Transverse colon (tissue), 4 donors: ENCODE measurements at places on chromosomes 5 and 9. TPM values are rescaled to one million over a fixed set of nuclear protein-coding genes. Genes with fewer than 3 reads are reported as not detected.
A peak's percentile ranks its signal among the peaks of the same experiment; 100 is the strongest.

DNA sequence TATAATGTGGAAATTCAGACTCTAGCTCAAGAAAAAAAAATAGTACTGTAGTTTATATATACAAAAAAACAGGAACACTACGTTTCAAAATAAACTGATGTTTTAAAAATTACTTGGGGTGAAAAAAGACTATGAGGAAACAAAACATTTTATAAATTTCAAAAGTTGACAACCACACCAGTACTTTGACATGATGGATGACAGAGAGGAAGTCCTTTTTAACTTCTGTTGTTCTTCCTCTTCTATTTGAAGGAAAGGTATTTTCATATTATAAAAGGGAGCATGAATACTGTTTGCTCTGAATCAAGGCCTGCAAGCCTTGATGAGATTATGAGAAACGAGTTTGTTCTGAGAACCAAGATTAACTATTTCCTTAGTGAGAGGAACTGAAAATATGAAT is 456.9 kb downstream of the TAF11L14 start:
- no peaks in the 10 kb centered on the region for H3K27me3 ChIP-seq
- DNase-seq = no peak
- H3K27ac ChIP-seq = no peak overlapping the region
- H3K36me3 ChIP-seq = no peaks in the 10 kb centered on the region
- H3K4me1 ChIP-seq = no peaks in the 10 kb centered on the region

DNA sequence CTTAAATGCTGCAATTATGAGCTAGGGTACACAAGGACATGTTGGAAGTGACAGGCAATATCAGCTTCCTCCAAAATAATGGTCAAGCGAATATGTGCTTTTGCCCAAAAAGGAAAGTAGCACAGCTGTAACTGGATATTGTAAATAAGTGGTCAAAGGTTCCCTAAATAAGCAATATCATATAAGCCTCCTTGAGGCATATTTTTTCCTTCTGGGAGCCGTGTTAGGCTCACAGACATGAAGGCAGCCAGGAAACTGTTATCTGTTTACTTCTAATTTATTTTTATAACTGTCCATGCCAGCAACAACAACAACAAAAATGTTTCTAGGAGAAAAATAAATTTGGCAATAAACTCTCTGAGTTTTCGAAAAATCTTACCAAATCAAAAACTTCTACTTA is 648.3 kb downstream of the PDE4D start:
- peaks cover 53% of the 10 kb centered on the region for H3K4me1 ChIP-seq
- H3K27ac ChIP-seq = peak overlapping the region; percentile 68
- no peaks in the 10 kb centered on the region for H3K36me3 ChIP-seq
- no peak for DNase-seq

DNA sequence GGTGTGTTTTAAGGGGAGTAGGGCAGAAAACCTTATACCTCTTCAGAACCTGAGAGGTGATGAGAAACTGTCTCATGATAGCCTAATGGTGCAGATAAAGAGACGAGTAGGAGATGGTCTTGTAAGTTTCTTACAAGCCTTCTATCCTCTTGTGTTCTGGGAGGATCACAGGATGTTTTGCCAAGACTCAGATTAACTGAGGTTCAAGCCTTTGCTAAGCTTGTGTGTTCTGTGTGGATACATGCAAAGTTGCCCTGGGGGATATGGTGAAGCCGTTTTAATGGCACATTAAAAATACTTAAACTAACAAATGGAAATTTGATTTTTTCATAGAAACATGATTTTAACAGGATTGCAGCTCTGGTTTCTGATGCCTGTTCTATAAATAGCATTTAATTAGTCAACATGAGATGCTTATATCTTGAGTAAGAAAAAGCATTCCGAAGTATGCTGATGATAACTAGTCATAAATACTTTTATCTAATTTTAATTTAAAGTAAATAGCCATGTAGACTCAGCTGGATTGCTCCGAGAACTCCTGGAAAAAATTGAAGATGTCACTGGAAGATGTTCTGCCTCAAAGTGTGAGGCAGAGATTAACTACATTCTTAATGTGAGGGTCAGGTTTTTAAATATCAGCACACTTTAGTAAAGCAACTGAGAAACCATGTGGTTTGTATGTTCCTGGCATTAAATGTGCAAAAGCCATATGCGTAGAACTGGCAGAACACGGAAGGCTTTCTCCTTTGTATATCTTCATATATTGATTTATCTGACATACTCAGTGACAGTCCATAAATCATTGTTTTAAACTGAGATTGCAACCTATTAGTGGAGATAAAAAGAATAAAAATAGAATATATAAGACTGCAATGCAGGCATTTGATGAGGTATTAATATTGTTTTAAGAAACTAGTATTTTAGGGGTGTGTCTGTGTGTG is 53.7 kb downstream of the IPO11 start:
- no peak overlapping the region for H3K4me3 ChIP-seq
- H3K36me3 ChIP-seq = peaks cover 8% of the 10 kb centered on the region
- no peaks in the 10 kb centered on the region for H3K4me1 ChIP-seq
- H3K27me3 ChIP-seq = no peaks in the 10 kb centered on the region
- no peak for DNase-seq

- DNase-seq = no peak
- no peak overlapping the region for H3K27ac ChIP-seq
- H3K27me3 ChIP-seq = no peaks in the 10 kb centered on the region
- no peaks in the 10 kb centered on the region for H3K36me3 ChIP-seq
- H3K4me3 ChIP-seq = no peak overlapping the region
Observed at GRCh38 chr9:123609844-123610243, 253.8 kb downstream of the CRB2 start.

- H3K4me1 ChIP-seq = peaks cover 39% of the 10 kb centered on the region
- no peak for DNase-seq
- no peak overlapping the region for H3K27ac ChIP-seq
- H3K36me3 ChIP-seq = no peaks in the 10 kb centered on the region
Observed at GRCh38 chr5:134097211-134097749, 17.2 kb upstream of the TCF7 start.

DNA sequence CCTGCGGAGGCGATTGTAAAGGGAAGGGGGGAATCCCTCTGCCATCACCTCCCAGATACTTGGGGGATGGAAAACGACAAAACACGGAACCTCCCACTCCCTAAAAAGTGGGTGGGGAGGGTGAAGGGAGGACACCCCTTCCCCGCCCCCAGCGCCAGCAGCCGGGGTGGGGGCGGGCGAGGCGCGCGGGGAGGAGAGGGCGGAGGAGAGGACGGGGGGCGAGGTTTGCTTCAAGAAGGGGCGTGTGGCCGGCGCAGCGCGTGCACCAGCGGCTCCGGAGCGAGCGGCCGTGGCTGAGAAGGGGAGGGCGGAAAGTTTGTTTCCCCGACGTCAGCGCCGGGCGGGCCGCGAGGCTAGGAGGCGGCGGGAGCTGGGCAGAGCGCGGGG is at the start of gene PRRX2:
Gene PRRX2, plus strand, starts transcription at position 259 of the 387 bp plus-strand sequence. CDS start 221 bp downstream, outside the sequence.
- DNase-seq = no peak
- no peak within 1 kb of the TSS for H3K27ac ChIP-seq
- peaks cover 60% of the 10 kb centered on the region for H3K27me3 ChIP-seq
- H3K4me1 ChIP-seq = peaks cover 10% of the 10 kb centered on the region

GRCh38 chr9:121071756-121072421 is 2.9 kb upstream of the CNTRL start:
- H3K4me1 ChIP-seq = peaks cover 5% of the 10 kb centered on the region
- H3K27ac ChIP-seq = peak overlapping the region; percentile 42
- no peak for DNase-seq
- no peak overlapping the region for H3K4me3 ChIP-seq
- H3K36me3 ChIP-seq = no peaks in the 10 kb centered on the region
- H3K27me3 ChIP-seq = no peaks in the 10 kb centered on the region

DNA sequence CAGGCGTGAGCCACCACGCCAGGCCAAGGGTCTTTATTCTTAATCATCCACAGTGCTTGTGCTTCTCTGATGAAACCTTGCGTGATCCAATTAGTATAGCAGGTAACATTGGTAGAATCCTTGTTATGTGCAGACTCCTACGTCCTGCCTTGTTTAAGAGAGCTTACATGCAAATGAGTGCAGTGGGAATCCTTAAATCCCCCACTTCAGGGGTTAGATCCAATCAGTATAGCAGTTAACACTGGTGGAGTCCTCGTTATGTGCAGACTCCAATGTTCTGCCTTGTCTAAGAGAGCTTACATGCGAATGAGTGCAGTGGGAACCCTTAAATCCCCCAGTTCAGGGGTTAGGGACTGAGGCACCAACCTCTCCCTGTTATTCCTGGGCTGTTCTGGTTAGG is 193.4 kb downstream of the SEMA6A start:
- no peak for DNase-seq
- no peak overlapping the region for H3K27ac ChIP-seq
- no peak overlapping the region for H3K4me3 ChIP-seq
- no peaks in the 10 kb centered on the region for H3K4me1 ChIP-seq
- H3K36me3 ChIP-seq = no peaks in the 10 kb centered on the region

GRCh38 chr5:68409259-68409658 is 193.7 kb downstream of the PIK3R1 start:
- no peaks in the 10 kb centered on the region for H3K36me3 ChIP-seq
- no peak overlapping the region for H3K27ac ChIP-seq
- no peaks in the 10 kb centered on the region for H3K27me3 ChIP-seq

- H3K4me3 ChIP-seq = no peak overlapping the region
- peak overlapping the region; percentile 41 for H3K27ac ChIP-seq
- no peak for DNase-seq
- H3K36me3 ChIP-seq = no peaks in the 10 kb centered on the region
- peaks cover 7% of the 10 kb centered on the region for H3K4me1 ChIP-seq
Observed at GRCh38 chr5:39187831-39188731, 31.3 kb downstream of the FYB1 start.

The ENTPD8 gene
- total RNA-seq = 37.5 TPM

The LMX1B gene
- not detected for total RNA-seq

The RARS1 gene
- 32.5 TPM for total RNA-seq

The LRRTM2 gene
- 1.5 TPM for total RNA-seq

The CCDC183 gene
- total RNA-seq = 77.0 TPM
